ENCODE measurements at places on chromosomes 4 and X. TPM values are rescaled to one million over a fixed set of nuclear protein-coding genes. Genes with fewer than 3 reads are reported as not detected.

Gene CDS1
- polyA plus RNA-seq = not detected

Gene KLB
- polyA plus RNA-seq = 0.09 TPM

Gene BEX5
- polyA plus RNA-seq = 2.0 TPM

Gene CLTRN
- not detected for polyA plus RNA-seq

Gene MAGEA2B
- not detected for polyA plus RNA-seq

Gene PRDM8
- polyA plus RNA-seq = 3.8 TPM

Gene RHOXF2B
- not detected for polyA plus RNA-seq

Gene RIPPLY1
- not detected for polyA plus RNA-seq

Gene CPXCR1
- not detected for polyA plus RNA-seq

Gene PNMA3
- not detected for polyA plus RNA-seq

Gene FMR1NB
- not detected for polyA plus RNA-seq

Measured in IgD-negative memory B cell (primary cell).